ENCODE measurements at places on chromosomes 2 and 18.

DNA sequence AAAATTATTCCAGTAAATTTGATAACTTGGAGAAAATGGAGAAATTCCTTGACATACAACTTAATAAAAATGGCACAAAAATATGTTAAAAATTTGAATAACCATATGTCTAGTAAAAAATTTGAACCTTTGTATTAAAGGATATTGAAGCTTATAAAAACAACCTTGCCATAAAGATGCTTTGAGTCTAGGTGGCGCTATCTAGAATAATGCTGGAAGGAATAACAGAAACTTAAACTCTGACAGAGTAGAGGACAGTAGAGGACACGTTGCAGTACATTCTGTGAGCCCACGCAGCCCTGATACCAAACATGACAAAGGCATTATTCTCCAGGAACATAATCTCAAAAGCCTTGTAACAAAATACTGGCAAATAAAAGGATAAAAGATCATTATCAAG, 44.7 kb upstream of the ALKAL2 start:
- no peak for DNase-seq

DNA sequence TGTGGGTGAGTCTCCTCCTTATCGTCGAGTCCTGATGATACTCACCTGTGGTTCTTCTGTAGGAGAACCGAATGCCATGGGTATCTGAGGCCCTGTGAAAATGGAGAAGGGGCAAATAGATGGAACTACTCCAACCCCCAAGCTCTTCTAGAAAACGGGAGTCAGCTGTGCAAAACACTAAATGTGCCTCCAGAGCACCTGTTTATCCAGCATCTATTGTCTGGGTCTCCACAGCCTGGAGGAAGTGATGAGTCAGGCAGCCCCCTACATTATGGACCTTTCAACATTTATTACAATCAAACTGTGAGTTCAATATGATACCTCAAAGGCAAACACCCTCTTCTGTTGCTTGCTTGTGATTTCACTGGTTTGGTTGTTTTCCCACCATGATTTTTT, 9.8 kb upstream of the LRRFIP1 start:
- no peak for DNase-seq

GRCh38 chr18:68766433-68766832, 31.4 kb upstream of the CCDC102B start:
- no peak for DNase-seq

DNA sequence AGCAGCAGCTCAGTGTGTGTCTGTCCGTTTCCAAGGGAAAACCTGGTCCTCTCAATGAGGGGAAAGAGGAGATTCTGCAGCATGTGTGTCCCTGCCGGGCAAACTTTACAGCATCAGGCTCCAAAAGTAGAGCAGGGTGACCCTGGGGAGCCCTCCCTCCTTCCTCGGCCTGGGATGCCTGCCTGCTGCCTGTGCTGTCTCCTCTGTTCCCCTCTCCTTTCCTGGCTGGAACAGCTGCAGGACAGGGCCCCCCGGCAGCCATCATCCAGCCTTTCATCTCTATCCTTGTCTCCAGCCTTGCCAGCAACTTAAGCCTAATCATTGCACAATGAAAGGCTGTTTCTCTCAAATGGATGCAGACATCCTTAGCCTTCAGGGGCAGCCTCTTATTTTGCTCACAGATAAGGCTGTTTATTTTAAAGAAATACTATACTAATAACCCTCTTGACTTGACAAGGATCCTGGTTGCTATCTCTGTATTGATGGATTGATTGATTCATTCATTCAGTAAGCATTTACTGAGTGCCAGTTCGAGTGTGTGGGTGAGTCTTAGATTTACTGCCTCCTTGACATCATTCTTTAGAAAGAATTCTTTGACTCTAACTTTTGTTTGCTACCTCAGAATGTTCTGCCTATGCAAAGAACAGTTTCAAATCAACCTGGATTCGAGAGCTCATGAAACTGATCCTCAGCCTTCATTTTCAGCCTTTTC, 40.6 kb upstream of the EDAR start:
- no peak for DNase-seq

DNA sequence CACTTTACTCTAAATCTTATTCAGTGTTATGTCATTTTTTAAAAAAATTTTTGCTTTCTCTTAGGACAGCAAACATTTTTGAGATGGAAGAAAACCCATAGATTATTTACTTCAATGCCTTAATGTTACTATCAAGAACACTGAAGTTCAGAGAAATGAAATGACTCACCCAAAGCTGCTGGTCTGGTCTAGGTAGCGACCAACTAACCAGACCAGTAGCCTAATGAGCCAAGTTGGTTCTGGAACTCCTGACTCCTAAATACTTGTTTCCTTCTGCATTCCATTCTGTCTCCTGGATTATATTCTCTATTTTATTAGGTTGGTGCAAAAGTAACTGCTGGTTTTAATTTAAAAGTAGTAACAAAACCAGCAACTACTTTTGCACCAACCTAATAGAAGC, 35.4 kb downstream of the SLC8A1 start:
- no peak for DNase-seq

- no peak for DNase-seq
Observed at GRCh38 chr2:210252699-210253606, 27.7 kb upstream of the ACADL start.

DNA sequence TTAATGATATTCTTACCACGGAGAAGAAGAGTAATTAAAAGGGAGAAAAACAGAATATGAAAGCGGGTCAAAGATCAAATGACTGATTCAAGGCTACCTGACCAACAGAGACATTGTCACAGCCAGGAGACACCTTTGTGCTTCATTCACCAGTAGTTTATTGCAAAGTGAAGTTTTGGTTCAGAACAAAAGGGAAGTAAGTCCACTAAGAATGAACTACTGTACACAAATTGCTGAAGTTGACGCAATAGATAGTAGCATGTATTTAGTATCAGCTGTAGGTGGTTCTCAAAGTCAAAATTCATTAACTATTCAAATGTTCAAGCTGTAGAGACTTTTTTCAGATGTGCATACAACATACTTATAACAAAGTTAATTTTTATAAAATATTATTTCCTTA, 64.7 kb upstream of the COX7A2L start:
- DNase-seq, result no peak

GRCh38 chr2:71887196-71887595, 260.5 kb downstream of the CYP26B1 start:
- no peak for DNase-seq

GRCh38 chr2:134384131-134384530, 130.3 kb downstream of the MGAT5 start:
- DNase-seq, result no peak

DNA sequence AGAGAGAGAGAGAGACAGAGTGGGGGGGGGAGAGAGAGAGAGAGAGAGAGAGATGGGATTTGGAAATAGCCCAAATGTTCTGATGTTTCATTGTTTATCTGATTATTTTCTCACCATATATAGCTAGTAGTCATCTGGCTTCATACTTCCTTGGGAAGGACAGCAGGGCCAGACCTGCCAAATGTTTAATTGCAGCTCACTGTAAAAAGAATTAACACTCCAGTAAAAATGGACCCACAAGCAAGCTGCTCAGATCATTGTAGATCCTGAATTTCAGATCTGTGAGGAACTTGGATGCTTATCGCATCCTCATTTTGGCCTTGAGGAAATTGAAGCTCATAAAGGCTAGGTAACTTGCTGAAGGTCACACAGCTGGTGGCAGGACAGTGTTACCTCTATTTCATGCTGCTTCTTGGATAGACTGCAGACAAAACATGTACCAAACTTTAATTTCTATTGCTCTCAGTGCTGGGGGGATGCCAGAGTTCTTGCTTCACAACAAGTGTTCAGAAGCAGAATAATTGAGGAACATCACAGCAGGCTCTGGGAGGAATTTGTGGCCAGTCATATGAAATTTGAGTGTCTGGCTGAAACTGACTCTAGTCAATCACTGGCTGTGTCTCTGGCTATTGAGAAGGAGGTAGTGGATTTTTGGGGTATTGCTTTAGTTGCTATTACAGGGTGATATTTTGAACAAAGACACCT, 223.5 kb downstream of the PIK3C3 start:
- DNase-seq, result no peak

GRCh38 chr2:16746833-16747232, 81.2 kb upstream of the CYRIA start:
- no peak for DNase-seq

DNA sequence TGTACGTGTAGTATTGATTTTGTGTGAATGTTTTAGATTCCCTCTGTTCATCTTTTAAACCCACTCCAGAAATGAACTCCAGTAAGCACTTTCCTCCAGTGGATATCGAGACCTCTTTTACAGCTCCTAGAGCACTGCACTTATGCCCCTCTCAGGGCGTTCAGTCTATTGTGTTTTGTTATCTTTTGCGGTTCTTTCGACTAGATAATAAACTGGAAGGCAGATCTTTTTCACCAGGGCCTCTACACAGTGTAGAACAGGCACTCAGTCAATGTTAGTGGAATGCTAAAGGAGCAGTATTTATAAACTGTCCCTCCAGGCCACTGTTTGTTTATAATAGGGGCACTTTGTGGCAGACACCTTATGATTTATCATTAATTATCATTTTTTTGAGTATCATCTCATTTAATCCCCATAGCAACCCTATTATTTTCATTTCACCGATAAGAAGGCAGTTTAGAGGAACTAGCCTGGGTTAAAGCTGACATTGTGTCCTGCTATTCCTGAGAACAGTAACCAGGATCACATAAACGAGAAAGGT, 742 bp upstream of the SOS1 start:
- DNase-seq, result no peak

- DNase-seq, result no peak
Observed at GRCh38 chr2:170368370-170368769, 190.4 kb downstream of the MYO3B start.

DNA sequence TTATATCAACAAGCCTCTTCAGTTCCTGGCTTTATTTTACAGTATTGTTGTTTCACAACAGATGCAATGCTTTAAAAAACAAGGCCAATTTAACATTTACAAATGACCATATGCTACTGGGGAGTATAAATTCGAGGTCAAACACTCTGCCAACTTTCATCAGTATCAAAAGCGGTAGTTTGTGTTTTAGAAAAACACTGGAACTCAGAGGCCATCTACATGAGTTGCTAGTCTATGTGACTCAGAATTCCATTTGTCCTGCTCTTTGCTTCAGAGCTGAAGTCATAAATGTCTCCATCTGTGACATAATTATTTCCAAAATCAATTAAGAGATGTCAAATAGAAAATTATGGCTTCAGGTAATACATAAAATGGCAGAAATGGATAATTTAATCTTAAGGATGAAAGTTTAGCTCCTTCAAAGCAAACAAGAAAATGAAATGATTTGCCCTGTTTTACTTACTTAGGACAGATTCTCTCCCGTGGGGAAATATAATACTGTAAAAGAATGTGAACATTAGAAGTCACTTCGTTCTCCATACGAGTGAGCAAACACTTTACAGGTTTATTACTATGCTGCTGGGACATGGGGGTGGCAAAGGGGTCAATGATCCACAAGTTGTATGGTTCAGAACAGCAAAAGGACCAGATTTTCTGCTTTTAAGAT, 3.7 kb downstream of the MEX3C start:
- DNase-seq, result no peak

DNA sequence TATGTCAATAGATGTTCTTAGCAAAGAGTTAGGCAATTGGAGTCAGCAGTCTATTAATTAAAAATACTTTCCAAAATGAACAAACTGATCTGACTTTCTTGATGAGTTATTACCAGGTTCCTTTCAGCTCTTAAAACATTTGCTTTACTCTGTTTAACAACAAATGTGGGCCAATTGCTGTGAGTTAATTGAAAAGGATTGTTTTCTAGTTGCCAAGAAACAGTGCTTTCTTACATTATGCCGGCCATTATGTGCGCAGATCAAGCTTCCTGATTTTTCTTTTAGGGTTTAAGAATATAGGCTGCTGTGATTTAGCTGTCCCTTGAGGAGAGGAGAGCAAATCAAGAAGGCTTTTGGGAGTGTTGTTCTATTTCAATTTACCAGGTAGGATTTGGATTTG, 50.5 kb upstream of the ITPRID2 start:
- no peak for DNase-seq

- DNase-seq, result no peak
Observed at GRCh38 chr2:39484206-39484605, 47.1 kb upstream of the MAP4K3 start.

GRCh38 chr2:129716781-129717559, 262.5 kb upstream of the RAB6C start:
- no peak for DNase-seq

GRCh38 chr18:25979369-25980040, 110.9 kb downstream of the SS18 start:
- DNase-seq, result no peak

GRCh38 chr2:85318222-85319074, 9.3 kb downstream of the TGOLN2 start:
- no peak for DNase-seq

GRCh38 chr2:132750606-132751005, 80.6 kb upstream of the LYPD1 start:
- no peak for DNase-seq

GRCh38 chr2:234492717-234493485, 4.0 kb downstream of the ARL4C start:
- DNase-seq, result no peak

GRCh38 chr18:77755187-77755586, 505.5 kb downstream of the GALR1 start:
- no peak for DNase-seq

GRCh38 chr2:237520290-237520689, 33.2 kb downstream of the MLPH start:
- no peak for DNase-seq

DNA sequence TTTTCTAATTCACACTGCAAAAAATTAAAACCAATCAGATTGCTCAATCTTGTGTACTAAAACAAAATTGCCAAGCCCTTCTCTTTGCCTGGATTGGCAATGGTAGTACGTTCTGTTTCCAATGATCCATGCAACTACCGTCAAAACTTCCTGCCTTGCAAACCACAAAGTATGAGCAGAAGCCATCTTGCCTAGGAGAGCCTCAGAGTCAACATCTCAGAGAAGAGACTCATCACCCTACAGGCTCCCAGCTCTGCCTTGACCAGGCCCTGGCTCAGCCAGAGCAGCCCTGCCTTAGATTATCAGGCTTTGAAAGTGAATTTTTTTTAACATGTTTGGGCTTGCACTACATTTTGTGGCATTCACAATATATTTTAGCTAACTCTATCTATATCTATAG, 574.1 kb downstream of the SATB2 start:
- DNase-seq, result no peak

GRCh38 chr2:43201016-43201415, 25.4 kb downstream of the ZFP36L2 start:
- no peak for DNase-seq

GRCh38 chr2:151161821-151162551, 99.7 kb downstream of the RBM43 start:
- DNase-seq, result no peak

Data from central memory CD8-positive, alpha-beta T cell (primary cell).